ENCODE measurements at places on chromosomes 6 and 20. TPM values are rescaled to one million over a fixed set of nuclear protein-coding genes. Genes with fewer than 3 reads are reported as not detected.
A peak's percentile ranks its signal among the peaks of the same experiment; 100 is the strongest.

DNA sequence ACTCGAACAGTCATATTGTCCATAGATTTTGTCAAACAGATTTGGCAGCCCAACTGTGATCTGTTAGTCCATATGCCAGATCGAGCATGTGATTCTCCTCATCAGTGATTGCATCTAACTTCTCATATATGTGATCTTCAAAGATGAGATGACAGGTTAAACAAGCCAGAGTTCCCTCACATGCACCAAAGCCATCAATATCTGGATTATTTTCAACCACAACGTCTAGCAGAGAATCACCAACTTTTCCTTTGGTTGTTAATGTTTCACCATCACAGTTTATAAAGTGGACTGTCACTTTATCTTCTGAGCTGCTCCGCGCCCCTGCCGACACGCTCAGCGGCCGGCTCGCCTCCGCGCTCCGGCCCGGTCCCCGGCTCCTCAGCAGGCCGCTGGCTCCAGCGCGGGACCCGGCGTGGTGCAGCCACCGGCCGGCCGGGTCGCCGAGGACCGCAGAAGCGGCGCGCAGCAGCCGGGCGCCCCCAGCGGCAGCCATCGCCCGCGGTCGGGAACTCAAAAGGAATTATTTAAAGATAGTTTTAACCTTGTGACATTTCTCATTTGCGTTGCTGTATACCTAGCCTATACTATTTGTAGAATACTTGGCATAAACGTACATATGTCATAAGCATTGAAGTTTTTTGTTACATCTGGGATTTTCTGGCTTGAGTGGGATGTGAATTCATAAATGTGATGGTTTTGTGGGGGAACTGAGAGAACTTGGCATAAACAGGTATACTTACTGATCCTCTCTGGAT, 40.1 kb upstream of the DYNLRB1 start:
- DNase-seq = peak; percentile 69

- no peak for DNase-seq
Measured at GRCh38 chr20:44204156-44204831, 6.3 kb downstream of the OSER1 start.

- no peak for DNase-seq
Measured at GRCh38 chr6:34486106-34486740, 20.3 kb downstream of the PACSIN1 start.

GRCh38 chr20:62891111-62891510, 29.5 kb upstream of the TCFL5 start:
- no peak for DNase-seq

Gene LYRM4
- total RNA-seq = 43.7 TPM

- DNase-seq = no peak
Measured at GRCh38 chr6:125232466-125232865, 69.3 kb downstream of the HDDC2 start.

Gene DEFB132
- not detected for total RNA-seq

Gene SLC22A2
- not detected for total RNA-seq

Data from adrenal gland (tissue), 19 donors.